ENCODE measurements at places on chromosomes 5 and 9. TPM values are rescaled to one million over a fixed set of nuclear protein-coding genes. Genes with fewer than 3 reads are reported as not detected.
A peak's percentile ranks its signal among the peaks of the same experiment; 100 is the strongest.

The HRCT1 gene
- 0.40 TPM for total RNA-seq

The RANBP3L gene
- total RNA-seq = not detected

The SLCO6A1 gene
- total RNA-seq = 0.43 TPM

The NXNL2 gene
- total RNA-seq = 1.8 TPM

- DNase-seq = no peak
Observed at GRCh38 chr5:41532485-41532884, 22.1 kb upstream of the PLCXD3 start.

- DNase-seq = no peak
Observed at GRCh38 chr5:133433641-133434040, 178.7 kb downstream of the FSTL4 start.

DNA sequence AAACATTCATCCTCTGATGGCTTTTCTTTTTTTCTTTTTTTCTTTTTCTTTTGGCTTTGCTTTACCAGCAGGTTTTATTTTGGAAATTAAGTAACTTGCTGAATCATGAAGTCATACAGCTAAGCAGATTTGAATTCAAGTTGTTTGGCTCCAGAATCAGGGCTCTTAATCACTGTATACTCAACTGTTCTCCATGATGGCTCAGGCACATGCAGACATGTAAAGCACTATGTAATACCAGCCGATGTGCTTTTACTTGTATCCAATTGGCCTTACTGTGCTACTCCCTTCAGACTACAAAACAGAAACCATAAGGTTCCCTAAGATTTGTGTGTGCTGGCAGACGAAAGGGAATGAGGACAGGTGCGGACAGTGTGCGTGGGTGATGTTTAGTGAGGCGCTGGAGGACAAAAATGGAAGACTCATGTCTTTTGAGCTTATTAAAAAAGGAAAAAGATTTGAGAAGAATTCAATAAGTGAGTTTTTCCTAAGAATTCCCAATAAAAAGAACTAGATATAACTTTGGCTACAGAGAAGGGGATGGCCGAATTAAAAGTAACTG lies 44.7 kb upstream of the OTP start:
- DNase-seq = no peak

GRCh38 chr5:180825768-180826525 lies 23.3 kb upstream of the MGAT1 start:
- DNase-seq = no peak

GRCh38 chr5:111528056-111528455 lies 15.7 kb upstream of the STARD4 start:
- no peak for DNase-seq

- DNase-seq = no peak
Observed at GRCh38 chr5:158511454-158511853, 588.3 kb downstream of the EBF1 start.

- no peak for DNase-seq
Observed at GRCh38 chr9:120944434-120944843, 17.8 kb upstream of the TRAF1 start.

DNA sequence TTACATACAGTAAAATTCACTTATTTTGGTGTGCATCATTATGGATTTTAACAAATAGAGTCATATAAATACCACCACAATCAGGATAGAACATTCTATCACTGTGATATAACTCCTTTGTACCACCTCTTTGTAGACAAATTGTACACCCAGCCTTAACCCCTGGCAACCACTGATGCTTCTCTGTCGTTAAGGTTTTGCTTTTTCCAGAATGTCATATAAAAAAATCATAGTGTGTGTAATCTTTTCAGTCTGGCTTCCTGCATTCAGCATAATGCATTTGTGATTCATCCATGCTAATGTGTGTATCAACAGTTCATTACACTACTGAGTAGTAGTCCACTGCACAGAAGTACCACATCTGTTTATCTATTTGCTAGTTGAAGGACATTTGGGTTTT lies 81.2 kb downstream of the ARSB start:
- DNase-seq = no peak

The SLC25A2 gene
- total RNA-seq = 0.92 TPM

The EPB41L4B gene
- 29.1 TPM for total RNA-seq

DNA sequence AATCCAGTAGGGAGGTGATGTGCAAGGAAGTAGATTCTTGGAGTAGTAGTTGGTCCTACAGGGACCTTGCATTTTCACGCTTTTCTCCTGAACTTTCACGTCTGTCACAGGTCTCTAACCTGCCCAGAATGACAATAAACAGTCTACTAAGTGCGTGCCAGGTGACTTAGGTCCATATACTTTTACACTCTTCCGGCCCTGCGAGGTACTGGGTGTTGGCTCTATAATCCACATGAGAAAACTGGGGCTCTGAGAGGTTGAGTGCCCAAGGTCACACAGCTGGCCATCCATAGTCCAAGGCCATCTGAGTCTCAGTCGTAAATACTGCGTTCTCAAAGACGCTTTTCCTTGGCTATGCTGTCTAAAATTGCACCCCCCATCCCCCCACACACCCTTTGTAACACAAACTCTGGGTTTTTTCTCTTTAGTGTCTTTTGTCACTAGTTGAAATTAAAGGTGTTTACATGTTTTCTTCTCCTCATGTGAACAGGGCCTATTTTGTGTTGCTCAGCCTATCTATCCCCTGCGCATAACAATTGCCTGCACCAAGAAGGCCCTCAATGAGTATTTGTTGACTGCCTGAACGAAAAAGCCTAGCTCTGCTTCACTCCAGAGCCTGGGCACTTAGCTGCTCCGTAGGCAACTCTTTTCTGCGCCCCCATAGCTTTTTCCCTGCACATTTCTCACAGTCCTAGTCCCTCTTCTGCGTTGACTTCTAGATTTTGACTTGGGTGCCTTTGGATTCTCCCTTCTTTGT lies 943 bp downstream of the SFXN1 start:
- no peak for DNase-seq

DNA sequence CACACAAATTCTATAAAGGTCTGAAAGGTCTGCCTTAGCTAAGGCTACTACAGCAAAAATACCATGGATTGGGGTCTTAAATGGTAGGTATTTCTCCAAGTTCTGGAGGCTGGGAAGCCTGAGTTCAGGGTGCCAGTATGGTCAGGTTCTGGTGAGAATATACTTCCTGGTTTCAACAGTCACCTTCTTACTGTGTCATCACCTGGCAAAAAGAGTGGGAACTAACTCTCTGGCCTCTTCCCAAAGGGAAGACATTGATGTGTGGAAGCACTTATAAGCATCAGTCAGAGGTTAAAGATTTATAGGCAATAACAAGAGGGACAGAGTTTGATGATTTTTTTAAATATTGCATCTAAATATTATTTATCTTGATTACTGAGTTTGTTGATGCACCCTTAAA lies 53.0 kb downstream of the ZNF622 start:
- no peak for DNase-seq

The PCDHGB1 gene
- total RNA-seq = 1.8 TPM

DNA sequence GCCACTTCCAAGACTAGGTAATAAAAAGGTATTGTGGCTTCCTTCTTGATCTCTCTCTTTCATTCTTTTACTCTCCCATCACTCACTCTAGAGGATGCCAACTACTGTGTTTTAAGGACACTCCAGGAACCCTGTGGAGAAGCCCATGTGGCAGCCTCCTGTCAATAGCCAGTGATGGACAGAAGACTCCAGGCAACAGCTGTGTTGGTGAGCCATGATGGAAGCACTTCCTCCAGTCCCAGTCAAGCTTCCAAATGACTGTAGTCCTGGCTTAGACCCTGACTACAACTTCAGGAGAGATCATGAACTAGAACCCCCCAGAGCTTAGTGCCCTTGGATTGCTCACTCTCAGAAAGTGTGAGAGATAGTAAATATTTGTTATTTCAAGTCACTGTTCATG lies 123.9 kb downstream of the PPP2R2B start:
- no peak for DNase-seq

DNA sequence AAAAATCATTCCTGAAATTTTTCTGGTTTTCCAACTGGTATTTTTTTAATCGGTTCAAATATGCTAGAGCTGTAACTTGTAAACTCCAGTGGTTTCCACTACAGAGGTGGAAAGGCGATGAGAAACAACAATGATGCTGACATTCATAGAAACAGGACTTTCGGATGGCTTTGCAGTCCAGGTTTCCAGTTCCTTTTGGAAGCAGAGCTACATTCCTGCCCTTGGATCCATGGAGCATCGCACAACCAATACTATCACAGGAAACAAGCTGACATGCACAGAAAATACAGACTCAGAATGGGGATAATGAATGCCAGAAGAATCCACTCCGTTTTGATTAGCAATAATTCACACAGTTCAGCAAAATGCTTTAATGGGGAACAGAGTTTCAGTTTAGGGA lies 140.0 kb downstream of the EPB41L4A start:
- no peak for DNase-seq

- DNase-seq = no peak
Observed at GRCh38 chr5:90398726-90399125, 10.8 kb downstream of the CETN3 start.

The PCDHA4 gene
- 10.7 TPM for total RNA-seq

- no peak for DNase-seq
Observed at GRCh38 chr5:98443881-98444280, 329.6 kb upstream of the RGMB start.

- no peak for DNase-seq
Observed at GRCh38 chr5:177576169-177576568, 15.8 kb upstream of the TMED9 start.

The PCDHB13 gene
- 4.7 TPM for total RNA-seq

GRCh38 chr9:93447655-93448054 lies 3.8 kb upstream of the FAM120A start:
- DNase-seq = no peak

DNA sequence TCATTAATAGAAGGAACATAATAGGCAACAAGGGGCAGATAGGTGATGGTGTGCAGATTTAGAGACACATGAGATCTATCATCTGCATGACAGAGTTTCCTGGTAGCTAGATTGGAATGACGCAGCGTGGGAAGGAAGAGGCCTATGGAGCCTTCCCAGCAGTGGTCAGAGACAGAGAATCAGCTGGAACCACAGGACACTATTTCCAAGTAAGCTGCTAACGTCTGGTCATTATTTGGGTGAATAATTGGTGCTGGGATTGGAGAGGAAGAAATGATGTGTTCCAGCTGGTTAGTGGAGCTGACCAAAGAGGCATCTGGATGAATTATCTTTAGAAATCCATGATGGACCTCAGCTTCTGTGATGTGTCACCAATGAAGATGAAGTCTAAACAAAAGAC lies 91.2 kb upstream of the PRR16 start:
- no peak for DNase-seq

DNA sequence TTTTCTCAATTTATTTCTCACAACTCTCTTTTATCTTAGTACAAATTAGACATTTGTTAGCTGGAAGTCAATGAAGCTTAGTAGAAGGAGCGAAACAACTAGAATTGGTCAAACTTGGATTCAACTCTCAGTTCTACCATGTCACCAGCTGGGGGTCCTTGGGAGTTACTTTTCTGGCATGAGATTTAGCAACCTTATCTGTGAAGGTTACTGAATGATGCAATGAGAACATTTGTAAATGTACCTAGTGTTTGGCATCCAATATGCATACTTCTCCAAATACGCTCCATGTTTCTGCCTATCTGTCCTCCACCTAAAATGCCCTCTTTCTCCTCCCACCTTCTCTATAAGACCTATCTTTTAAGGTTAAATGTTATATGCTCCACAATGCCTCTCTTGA lies 6.3 kb downstream of the HNRNPA0 start:
- no peak for DNase-seq

DNA sequence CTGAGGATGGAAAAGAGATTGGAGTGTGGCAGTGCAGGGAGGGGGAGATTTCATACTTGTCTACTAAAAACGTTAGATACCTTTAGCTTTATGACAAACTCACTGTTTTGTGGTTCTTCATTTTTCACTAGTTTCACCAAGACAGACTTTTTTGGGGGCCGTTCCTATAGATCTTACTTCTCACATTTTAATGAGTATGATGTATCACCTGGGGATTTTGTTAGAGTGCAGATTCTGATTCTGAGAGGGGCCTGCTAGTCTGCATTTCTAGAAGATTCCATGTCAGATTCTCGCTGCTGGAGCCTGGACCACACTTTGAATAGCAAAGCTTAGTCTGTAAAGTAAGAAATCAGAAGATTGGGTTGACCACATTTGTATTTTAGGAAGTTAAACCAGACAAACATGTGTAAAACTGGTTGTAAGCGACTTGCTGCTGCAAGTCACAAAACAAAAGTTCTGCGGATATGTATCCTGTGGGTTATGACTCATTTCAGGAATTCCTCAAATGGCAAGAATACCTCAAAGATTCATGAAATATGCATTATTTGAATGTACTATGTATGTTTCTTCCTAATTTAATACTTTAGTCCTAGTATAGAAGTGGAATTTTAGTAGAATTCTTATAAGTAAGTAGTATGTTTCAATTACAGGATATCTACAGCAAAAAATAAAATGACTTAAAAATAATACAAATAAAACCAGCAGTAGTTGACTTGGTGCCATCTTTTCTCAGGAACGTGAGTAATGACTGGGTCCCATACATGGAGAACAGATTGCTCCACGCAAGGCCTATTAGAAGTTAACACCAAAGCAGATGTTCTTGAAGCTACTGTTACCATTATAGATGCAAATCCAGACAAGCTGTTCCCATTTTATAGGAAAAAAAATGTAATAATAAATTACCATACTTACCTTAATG lies 27.8 kb downstream of the NFIL3 start:
- DNase-seq = no peak

DNA sequence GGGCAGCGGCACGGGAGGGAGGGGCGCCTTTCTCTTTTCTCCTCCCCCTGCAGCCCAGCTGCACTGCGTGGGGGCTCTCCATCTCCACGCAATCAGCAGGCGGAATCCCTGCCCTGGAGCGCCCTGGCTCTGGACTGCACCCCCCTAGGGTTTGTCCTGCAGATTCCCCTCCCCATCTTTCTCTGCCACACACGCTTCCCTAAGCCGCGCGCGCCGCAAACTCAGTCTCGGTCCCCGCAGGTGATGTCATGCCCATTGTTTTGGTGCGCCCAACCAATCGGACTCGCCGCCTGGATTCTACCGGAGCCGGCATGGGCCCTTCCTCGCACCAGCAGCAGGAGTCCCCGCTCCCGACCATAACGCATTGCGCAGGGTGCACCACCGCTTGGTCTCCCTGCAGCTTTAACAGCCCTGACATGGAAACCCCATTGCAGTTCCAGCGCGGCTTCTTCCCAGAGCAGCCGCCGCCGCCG lies at the start of gene KCNN2:
Gene KCNN2 (plus strand): TSS at position 347 of the 473 bp plus-strand sequence. CDS start 70 bp downstream, at position 417.
- DNase-seq = peak; percentile 89
